ENCODE measurements at places on chromosomes 1 and 21.

DNA sequence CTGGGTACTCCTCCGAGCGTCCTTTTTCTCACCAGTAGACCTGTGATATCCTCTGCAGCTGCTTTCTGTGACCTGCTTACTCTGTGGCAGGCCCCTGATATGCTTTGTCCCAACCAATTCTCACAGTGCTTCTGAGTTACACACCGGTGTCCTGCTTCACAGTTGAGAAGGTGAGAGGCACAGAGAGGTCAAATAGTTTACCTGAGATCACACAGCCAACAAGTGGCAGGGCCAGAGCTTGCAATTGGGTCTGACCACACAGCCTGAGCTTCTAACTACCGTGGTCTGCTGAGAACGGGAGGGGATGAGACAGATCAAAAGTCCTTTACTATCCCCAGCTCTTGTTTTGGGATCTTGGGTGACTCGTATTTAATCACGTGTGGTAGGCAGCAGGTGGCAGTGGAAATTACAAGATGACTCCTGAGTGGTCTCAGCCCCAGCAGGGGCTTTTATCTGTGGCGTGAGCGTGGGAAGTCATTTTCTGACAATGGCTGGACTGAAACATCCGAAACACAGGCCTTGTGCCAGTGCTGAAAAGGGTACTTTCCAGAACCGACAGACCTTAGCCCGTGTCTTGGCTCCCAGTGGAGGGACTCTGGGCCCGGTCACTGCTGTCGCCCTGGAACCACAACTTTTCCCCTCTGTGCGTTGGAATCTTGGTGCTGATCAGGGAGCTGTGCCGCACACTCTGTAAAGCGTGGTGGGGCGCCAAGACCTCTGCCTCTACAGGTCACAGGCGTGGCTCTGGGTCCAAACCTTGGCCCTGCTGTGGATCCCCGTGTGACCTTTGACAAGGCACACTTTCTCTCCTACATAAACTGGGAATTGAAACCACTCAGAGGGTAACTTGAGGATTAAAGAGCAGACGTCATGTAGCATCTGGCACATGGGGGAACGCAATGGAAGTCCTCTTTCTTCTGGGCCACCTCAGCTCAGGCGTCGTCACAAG lies 11.9 kb downstream of the THEMIS2 start:
- no peak for DNase-seq

DNA sequence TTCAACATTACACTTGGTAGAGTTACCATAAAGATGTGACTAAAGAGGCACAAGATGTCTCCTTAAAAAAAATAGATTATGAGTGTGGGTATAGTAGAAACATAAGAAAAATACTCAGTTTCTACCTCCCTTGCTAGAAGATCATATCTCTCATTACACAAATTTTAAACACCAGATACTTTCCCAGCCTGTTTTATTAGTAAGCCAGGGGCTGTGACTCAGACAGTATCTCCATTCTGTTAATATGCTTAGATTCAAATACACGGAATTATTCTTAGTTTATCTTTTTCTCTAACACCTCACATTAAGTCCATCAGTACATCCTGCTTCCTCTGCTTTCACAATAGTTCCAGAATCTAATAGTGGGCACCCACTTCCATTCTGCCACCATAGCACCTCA lies 561.8 kb upstream of the ADAMTS5 start:
- DNase-seq = no peak

GRCh38 chr1:119091618-119092017 lies 48.8 kb downstream of the WARS2 start:
- no peak for DNase-seq

DNA sequence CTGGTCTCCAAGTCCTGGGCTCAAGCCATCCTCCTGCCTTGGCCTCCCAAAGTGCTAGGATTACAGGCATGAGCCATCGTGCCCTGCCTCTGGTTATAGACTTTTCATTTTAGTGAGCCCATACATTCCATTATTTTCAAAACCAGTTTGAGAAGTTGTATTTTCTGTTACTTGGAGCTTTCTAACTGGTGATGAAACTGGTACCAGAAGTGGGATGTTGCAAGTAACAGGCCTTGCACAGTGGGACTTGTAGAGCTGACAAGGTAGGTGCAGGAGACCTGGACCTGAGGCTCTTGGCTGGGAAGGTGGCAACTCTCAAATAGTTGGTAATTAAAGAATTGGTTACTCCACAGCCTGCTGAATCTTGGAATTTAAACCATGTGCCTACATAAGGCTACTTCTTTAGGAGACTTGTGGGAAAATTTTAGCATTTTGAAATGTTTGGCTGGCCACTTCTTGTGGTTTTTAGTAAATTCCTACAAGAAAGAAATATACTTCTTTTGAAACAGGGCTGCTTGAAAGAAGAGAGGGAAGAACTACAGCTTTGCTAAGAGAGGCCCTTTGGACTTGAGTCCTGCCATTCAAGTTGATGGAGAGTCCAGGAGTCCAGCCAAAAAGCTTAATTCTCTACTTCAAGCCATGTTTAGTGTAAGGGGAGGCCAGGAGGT lies 9.8 kb upstream of the ALPL start:
- no peak for DNase-seq

- DNase-seq = no peak
Measured at GRCh38 chr1:44673675-44674112, 587 bp downstream of the TMEM53 start.

- no peak for DNase-seq
Measured at GRCh38 chr1:5989286-5989605, 3.0 kb downstream of the NPHP4 start.

- no peak for DNase-seq
Measured at GRCh38 chr1:156646738-156647211, 4.9 kb downstream of the BCAN start.

DNA sequence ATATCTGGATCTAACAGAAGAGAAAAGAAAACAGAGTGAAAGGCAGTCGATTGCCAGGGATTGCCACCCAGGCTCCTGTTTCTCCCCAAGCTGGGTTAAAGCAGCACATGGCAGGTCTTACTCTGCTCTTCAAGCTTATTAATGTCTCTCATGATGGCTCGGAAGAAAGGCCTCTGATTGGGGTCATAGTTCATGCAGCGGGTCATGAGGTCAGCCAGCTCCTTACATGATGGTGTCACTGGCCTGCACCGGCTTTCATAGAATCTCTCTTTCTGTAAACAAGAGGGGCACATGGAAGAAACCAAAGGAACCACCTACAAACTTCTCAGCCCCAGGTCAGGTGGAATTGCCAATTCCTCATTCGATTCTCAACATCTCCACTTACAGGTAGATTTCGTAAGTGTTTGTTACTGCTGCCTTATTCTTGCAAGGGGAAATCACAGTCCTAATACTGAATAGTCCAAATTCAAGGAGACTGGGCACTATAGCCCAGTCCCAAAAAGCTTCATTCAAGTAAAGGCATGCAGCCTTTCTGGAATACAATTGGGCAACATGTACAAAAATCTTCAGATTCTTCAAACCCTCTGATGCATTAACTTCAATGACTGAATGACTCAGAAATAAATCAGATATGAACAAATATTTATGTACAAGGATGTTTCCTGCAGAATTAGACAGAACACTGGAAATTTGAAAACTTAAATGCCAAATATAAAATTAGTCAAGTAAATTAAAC lies 96.6 kb downstream of the RAVER2 start:
- DNase-seq = no peak

DNA sequence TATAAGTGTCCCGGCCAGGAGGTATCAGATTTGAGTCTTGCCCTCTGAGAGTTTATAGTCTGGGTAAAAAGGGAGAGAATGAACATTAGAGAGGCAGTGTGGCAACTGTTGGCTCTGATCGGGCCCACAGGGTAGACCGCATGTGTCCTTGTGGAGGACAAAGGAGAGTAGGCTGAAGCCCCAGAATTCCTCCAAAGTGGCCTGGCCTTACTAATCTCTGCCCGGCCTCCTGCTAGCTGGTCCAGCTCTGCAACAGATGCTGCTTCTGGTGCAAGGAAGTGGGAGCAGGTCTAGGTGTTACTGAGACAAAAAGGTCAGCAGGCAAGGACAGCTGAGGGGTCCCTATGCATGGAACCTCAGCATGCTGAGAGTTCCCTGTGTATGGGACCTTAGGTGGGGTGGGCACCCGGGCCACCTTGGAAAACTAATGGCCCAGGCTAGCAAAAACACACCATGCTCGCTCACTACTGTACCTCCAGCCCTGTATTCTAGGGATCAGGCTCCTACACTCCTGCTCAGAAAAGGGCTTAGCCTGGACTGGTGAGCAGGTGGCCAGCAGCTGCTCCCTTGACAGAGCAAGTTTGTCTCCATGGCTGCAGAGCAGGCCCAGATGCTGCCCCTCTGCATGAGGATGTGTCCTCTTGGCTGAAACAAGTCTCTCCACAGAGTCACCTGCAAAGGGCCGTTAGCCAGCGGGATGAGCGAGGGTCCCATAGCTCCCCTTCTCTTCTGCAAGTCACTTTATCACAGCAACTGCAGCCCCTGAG lies 30.3 kb upstream of the RGS16 start:
- no peak for DNase-seq

- DNase-seq = no peak
Measured at GRCh38 chr1:8706995-8707396, 110.4 kb downstream of the RERE start.

- no peak for DNase-seq
Measured at GRCh38 chr1:11787251-11787803, 18.4 kb downstream of the MTHFR start.

GRCh38 chr21:17003258-17003615 lies 509.6 kb upstream of the CXADR start:
- DNase-seq = no peak

GRCh38 chr1:247857069-247857984 lies at the start of gene TRIM58:
Gene TRIM58, plus strand, starts transcription at chr1:247857187. Its CDS starts 60 bp downstream, at chr1:247857247.
- no peak for DNase-seq

- DNase-seq = no peak
Measured at GRCh38 chr1:12345350-12346217, 115.8 kb downstream of the VPS13D start.

DNA sequence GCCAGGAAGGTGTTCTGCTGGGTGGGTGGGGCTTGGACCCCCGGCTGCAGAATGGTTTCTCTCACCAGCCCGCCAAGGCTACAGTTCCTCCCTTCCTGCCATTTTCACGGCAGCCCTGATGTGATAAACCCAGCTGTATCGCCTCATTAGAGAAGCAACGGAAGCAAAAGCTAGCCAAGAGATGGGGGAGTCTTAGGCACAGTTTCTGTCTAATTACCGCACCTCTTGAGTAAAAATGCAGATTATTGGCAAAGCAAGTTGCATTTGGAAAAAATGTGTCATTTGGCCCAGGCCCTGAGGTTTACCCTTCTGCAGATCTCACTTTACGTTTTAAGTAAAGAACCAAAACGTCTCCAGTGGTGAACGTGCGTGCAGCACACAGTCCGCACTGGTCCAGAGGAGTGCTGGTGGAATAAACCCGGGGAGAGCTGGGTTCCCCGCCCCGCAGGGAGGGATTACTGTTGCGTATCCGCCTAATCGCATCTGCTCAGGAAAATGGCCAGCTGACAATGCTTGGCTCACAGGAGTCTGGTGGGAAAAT lies 109.9 kb downstream of the GALNT2 start:
- no peak for DNase-seq

DNA sequence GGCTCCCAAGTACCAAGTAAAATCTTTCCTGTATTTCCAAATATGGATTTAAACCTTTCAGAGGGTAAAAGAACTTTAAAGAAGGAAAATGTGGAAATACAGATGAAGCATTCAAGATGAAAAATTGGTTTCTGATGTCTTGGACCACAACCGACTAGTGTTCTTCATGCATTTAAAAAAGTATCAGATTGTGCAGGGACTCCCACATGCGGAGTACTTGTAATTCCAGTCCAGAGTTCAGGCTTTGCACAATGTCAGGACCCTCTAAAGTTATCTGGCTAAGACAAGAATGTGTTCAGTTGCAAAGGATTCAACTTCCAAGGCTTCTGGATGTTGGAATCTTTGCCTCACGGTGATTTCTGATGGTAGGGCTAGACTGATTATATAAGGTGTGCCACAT lies 66.7 kb downstream of the RGL1 start:
- DNase-seq = no peak

DNA sequence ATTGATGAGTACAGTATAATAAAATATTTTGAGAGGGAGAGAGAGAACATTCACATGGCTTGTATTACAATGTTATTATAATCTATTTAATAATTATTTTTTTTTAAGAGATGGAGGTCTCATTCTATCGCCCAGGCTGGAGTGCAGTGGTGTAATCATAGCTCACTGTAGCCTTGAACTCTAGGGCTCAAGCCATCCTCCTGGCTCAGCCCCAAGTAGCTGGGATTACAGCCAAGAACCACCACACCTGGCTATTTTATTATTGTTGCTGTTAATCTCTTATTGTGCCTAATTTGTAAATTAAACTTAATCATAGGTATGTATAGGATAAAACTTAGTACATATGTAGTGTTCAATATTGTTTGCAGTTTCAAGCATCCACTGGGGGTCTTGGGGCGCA lies 57.8 kb downstream of the HS2ST1 start:
- DNase-seq = no peak

DNA sequence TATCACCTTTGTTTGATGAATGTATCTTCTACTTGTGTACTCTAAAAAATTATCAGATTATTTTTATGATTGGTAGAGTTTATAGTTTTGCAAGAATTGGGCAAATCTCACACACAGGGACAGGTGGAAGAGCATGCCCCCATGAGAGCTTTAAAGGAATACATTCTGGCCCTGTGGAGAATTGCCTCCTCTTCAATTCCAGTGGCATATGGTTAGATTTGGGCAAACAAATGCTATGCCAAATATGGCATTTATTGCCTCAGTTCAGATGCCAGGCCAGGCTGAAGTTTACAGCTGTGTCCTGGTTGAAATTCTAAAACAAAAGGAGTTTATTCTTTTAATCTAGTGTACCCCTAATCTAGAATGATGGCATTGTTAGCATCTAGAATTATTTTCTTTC lies 162.4 kb upstream of the CACYBP start:
- no peak for DNase-seq

- no peak for DNase-seq
Measured at GRCh38 chr1:99996951-99997350, 27.2 kb downstream of the SLC35A3 start.

GRCh38 chr21:43687566-43688399 lies 28.4 kb downstream of the RRP1B start:
- DNase-seq = no peak

DNA sequence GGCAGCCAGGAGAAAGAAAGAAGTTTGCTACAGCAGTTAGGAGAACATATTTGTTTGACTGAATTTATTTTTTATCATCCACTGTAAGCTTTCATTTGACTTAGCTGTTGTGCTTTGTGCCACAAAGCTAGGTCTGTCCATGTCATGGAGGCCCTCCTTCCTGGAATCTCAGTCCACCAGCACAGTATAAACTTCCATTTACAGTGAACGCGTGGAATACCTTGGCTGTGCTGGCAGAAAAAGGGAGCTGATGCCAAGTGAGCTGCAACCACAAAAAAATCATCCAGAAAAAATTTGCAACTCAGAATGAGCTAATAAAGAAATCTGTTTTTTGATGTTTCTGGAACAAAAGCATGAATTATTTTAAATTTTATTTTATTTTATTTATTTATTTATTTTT lies 72.6 kb downstream of the ATP6V1G3 start:
- DNase-seq = no peak

GRCh38 chr1:31483012-31483946 lies 70.3 kb downstream of the SERINC2 start:
- DNase-seq = no peak

GRCh38 chr1:26275580-26276431 lies 4.1 kb upstream of the SH3BGRL3 start:
- no peak for DNase-seq
